Left lung (tissue), 14 donors: ENCODE measurements at places on chromosomes 3 and 15. TPM values are rescaled to one million over a fixed set of nuclear protein-coding genes. Genes with fewer than 3 reads are reported as not detected.

EMC7 gene
- polyA plus RNA-seq: 47.1 TPM

GRCh38 chr3:124584552-124585391 lies 145.5 kb upstream of the UMPS start:
- H3K36me3 ChIP-seq: no peaks in the 10 kb centered on the region
- peak overlapping the region; percentile 36 for H3K4me3 ChIP-seq
- peak; percentile 79 for DNase-seq

PDHB gene
- polyA plus RNA-seq: 79.3 TPM

GRCh38 chr3:149180057-149180573 lies 41.5 kb downstream of the CP start:
- H3K4me1 ChIP-seq: peaks cover 17% of the 10 kb centered on the region
- no peak overlapping the region for H3K4me3 ChIP-seq
- no peaks in the 10 kb centered on the region for H3K27me3 ChIP-seq
- no peak for DNase-seq

DNA sequence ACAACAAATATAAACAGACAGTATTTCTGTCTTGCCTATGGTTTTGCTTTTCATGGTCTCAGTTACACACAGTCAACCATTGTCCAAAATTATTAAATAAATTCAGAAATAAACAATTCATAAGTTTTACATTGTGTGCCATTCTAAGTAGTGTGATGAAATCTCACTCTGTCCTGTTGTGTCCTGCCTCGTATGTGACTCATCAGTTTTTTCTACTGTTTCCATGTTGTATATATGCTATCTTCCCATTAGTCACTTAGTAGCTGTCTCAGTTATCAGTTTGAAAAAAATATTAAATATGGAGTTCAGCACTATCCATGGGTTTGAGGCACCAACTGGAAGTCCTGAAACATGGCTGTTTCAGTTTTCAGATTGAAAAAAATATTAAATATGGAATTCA lies 282.4 kb upstream of the GRM7 start:
- H3K4me3 ChIP-seq: no peak overlapping the region
- H3K27me3 ChIP-seq: no peaks in the 10 kb centered on the region
- no peaks in the 10 kb centered on the region for H3K36me3 ChIP-seq
- no peaks in the 10 kb centered on the region for H3K4me1 ChIP-seq

SRPRB gene
- polyA plus RNA-seq: 45.3 TPM

GRCh38 chr15:34011481-34011880 lies 27.5 kb downstream of the AVEN start:
- H3K4me3 ChIP-seq: no peak overlapping the region
- DNase-seq: no peak
- H3K27me3 ChIP-seq: no peaks in the 10 kb centered on the region
- no peaks in the 10 kb centered on the region for H3K36me3 ChIP-seq
- H3K27ac ChIP-seq: no peak overlapping the region

GRCh38 chr15:83106994-83107840 lies at the start of gene TM6SF1:
Gene TM6SF1 (plus strand): TSS chr15:83107645. CDS start chr15:83107681, 36 bp downstream.
- peaks cover 41% of the 10 kb centered on the region for H3K4me1 ChIP-seq
- no peaks in the 10 kb centered on the region for H3K36me3 ChIP-seq
- peaks cover 38% of the 10 kb centered on the region for H3K27me3 ChIP-seq
- H3K4me3 ChIP-seq: peak within 1 kb of the TSS; percentile 46

COMMD2 gene
- polyA plus RNA-seq: 60.7 TPM

CCR8 gene
- polyA plus RNA-seq: not detected

CERS3 gene
- 0.04 TPM for polyA plus RNA-seq

- H3K27me3 ChIP-seq: no peaks in the 10 kb centered on the region
- peak; percentile 88 for DNase-seq
- no peak overlapping the region for H3K4me3 ChIP-seq
- no peaks in the 10 kb centered on the region for H3K4me1 ChIP-seq
Observed at GRCh38 chr3:154060238-154061000, 60.8 kb upstream of the ARHGEF26 start.

DNA sequence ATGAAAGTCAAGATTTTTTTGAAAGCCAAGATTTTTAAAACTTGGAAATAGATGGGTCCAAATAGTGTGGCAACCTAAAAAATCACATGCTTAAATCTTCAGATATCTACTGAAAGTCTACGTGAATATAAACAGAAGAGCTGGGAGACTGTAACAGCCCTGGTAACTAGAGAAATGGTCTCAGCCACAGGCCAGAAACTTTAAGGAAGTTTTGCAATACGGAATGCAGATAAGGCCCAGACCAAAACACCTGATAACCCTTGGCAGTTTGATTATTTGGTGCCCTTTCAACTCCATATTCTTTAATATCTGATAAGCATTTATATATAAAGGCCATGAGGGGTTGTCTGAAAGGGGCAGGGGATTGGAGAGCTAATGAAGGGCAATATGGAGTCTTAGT lies 537.3 kb upstream of the TGFBR2 start:
- no peak overlapping the region for H3K27ac ChIP-seq
- no peaks in the 10 kb centered on the region for H3K27me3 ChIP-seq

NEDD4 gene
- 15.4 TPM for polyA plus RNA-seq

GRCh38 chr3:126925411-126926171 lies 57.3 kb upstream of the PLXNA1 start:
- no peak for DNase-seq
- H3K4me1 ChIP-seq: peaks cover 31% of the 10 kb centered on the region
- H3K4me3 ChIP-seq: no peak overlapping the region
- H3K27ac ChIP-seq: peak overlapping the region; percentile 44
- H3K27me3 ChIP-seq: no peaks in the 10 kb centered on the region

GRCh38 chr15:73560501-73561117 lies 72.6 kb downstream of the NPTN start:
- no peaks in the 10 kb centered on the region for H3K27me3 ChIP-seq
- H3K4me1 ChIP-seq: no peaks in the 10 kb centered on the region
- H3K4me3 ChIP-seq: no peak overlapping the region
- H3K27ac ChIP-seq: no peak overlapping the region

GRCh38 chr15:98556321-98556720 lies 92.0 kb upstream of the IGF1R start:
- H3K27me3 ChIP-seq: no peaks in the 10 kb centered on the region
- H3K4me3 ChIP-seq: no peak overlapping the region
- no peaks in the 10 kb centered on the region for H3K36me3 ChIP-seq
- DNase-seq: no peak

NOX5 gene
- polyA plus RNA-seq: 0.35 TPM
